ENCODE measurements at places on chromosomes 5 and 9.
A peak's percentile ranks its signal among the peaks of the same experiment; 100 is the strongest.

DNA sequence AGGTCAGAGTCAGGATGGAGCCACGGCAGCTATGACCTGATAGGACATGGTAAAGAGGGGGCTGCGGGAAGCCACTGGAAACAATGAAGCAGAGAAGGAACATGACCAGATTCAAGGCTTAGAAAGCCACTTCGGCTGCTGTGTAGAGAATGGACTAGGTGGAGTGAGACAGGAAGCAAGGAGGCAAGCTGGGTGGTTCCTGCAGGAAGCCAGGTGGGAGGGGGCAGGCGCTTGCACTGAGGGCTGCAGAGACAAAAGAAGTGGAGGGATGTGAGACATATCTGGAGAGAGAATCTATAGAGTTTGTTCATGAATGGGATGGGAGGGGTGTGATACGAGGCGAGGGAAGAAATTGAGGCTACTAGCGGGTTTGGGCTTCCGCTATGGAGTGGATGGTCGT, 19.0 kb upstream of the N4BP3 start:
- no peak for DNase-seq

GRCh38 chr9:68778635-68779034, 73.6 kb downstream of the PIP5K1B start:
- DNase-seq: no peak

DNA sequence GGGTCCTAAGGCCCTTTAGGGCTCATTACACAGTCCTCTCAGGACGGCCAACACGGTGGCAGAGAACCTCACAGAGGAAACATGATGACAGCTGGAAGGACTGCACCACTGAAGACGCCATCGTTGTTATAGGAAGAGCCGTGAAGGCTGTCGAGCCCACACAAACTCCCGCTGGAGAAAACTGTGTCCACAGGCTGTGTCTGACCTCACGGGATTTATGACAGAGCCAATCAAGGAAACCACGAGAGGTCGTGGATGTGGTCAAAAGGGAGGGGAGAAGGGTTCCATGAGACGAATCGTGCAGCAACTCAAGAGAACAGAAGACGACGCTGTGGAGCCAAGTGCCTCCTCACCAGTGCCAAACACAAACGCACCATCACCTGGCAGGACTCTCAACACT, 12.2 kb downstream of the QSOX2 start:
- DNase-seq: peak; percentile 23

DNA sequence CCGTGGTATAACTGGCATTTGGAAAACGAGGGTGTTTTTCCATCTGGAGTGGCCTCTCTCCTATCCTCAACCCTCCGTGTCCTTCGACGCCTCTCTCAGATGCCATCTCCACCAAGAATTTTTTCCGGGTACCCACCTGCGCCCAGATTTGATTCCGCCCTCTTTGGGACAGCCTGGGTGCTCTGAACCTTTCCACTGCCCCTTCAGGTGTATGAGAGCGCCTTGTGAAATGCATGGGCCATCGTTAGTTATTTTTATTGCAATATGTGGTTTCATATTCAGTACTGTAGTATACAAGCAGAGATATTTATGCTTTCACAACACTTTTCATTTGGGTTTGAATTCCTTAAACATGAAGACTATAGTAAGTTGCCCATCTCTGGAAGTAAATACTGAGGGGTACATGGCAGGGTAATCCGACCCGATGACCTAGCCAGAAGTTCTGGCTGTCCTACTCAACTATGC, 78.2 kb upstream of the IFNE start:
- DNase-seq: no peak

- no peak for DNase-seq
These were observed 21.1 kb downstream of the HMGXB3 start for GRCh38 chr5:150021491-150022157.

DNA sequence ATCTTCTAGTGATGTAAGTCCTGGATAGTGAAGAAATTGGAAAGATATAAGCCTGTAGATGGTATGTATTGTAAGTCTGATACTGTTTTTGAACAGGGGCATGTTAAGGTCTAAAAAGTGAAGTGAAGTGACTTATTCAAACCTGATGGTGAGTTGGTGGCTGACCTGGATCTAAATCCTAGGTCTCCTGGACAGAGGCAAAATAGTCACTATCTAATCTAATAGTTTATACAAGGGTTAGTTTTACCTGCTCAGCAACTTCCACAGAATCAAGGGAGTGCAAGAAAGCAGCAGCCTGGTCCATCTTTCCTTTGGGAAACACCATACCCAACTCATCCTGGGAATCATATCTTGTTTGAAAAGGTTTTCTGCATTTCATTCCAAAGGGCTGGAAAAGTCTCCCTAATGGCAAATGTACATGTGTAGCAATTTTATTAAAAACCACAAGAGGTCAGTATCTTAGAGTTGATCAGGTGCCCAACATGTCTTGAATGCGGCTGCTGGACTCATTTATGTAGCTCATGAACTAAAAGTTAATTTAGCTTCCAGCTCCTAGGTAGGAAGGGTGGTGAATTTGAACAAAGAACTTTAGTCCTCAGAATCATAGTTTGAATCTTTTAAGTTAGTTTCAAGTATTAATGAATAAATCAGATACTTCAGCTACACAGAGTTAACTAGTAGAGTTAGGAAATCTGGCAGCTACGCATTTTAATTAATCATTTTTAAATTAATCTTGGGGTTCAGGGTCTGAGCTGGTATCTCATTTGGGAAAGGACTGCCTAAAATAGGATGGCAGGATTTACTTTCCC, 26.0 kb downstream of the SKP2 start:
- DNase-seq: no peak

- DNase-seq: no peak
These were observed 27.5 kb upstream of the GLIPR2 start for GRCh38 chr9:36109071-36109470.

GRCh38 chr5:95822542-95823181, at the start of gene GLRX:
Gene GLRX, minus strand, starts transcription at chr5:95822726. Its CDS starts 64 bp downstream, at chr5:95822662.
- peak; percentile 59 for DNase-seq

DNA sequence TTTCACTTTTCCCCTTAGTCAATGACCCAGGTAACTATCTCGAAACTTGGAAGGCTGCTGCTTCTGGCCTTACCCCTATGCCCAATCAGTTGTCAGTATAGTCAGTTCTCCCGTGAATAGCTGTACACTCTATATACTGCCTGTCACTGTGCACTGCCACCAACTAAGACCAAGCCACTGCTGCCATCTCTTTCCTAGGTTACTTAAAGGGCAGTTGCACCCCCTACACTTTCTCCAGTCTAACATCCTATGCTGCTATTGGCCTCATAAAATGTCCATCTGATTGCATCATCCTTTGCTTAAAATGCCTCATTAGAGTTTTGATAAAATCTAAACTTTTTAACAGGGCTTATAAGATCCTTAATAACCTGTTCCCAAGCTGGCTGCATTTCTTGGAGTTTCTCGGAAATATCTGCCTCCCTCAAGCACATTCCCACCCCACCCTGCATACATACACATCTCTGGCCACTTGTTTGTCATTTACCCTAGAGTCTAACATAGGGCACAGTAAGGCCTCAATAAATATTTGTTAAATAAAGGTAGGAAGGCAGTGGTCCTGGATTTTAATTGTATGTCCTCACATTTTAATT, 32.8 kb upstream of the TNFAIP8 start:
- no peak for DNase-seq

- DNase-seq: no peak
These were observed 32.3 kb downstream of the GLRA1 start for GRCh38 chr5:151892393-151892792.

DNA sequence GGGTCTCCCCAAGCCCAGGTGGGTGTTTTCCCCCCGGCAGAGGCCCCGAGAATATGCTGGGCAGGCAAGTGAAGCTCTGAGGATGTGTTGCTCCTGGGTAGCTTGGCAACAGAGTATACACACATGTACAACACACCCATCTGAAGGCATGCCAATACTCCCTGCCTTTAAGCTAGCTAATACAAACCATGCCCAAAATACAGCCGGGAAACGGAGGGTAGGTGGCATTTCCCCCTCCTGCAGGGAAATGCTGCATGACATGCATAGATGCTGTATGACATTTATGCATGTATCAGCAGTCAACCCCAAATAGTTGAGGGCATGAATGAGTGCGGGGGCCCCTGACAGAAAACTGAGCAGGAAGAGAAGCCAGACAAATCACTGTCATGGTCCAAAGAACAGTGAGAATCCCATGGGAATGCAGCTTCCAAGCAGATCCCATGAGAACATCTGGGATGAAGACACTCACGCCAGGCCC, 614.1 kb downstream of the EBF1 start:
- no peak for DNase-seq

GRCh38 chr9:8857926-8858595, 1058.5 kb upstream of the DMAC1 start:
- peak; percentile 20 for DNase-seq

DNA sequence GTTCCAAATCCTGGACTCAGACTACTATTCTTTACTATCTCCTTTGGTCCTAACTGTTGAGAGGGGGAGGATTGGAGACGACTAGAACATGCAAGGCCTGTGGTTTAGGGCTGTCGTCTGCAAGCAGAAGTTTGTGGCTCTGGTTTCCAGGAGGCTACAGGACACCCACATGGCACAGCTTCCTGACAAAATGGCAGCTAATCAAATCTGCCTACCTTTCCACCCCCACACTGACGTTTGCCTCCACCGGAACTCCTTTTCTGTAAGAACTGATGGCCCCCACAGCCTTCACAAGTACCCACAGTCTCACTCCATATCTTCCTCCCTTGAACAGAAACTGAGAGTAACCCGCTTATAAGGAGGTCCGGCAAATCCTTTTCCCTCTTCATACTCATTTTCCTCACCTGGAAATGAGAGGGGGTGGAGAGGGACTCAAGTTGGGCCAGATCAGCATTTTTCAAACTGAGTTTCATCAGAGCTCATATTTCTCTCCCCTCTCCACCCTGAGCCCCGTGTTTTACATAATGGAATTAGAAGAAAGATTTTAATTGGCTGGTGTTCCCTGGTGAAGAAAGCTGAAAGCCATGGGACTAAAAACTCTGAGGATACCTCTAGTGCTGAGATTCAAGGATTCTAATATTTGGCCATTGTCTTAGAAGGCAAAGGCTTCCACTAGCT, 5.2 kb downstream of the SLC31A2 start:
- DNase-seq: peak; percentile 46

DNA sequence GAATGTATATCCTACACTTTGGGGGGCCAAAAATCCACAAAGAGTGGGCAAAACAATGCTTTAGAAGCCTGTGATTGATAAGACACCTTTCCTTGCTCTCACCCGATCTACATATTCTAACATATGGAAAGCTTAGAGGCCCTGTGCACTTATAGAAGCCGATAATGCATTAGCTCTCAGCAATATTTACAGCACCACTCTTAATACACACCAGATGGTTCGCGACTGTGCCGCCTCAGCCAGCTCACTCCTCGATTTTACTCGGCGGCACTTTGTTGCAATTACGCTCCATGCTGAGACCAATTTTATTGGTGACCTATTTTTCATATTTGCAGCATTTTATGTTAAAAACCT, 18.8 kb downstream of the NR2F1 start:
- DNase-seq: no peak

GRCh38 chr9:131817627-131818026, 77.8 kb upstream of the RAPGEF1 start:
- no peak for DNase-seq

DNA sequence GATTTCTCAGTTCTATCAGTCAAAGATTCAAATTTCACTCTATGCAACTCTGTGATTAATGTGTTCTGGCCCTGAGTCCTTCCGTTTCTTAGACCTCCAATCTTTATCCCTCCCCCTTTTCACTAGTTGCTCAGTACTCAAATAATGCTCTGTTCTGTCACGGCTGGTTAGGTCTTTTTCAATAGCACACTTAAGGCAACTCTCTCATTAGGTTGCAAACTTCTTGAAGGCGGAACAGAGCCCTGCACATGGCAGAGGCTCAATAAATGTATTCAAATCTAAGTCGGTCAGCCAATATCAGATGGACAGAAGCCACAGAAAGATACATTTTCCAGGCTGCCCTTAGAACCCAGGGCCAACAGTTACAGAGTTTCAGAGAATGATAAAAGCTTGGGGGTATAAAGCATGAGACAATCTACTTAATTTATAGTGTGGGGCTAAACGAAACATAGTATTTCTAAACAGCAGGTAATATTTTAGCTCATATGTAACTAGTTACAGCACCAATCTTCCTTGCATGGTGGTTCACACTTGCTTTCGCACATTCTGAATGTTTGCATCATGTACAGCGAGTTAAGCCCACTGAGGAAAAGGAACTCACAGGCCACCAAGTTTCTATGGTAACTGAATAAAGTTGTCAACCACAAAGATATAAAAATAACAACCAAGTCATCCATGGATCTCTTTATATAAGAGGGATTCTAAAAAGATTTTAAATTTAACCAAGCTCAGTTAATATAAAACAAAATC, 67.1 kb upstream of the GOLPH3 start:
- DNase-seq: no peak

- no peak for DNase-seq
These were observed 34.5 kb downstream of the KCTD16 start for GRCh38 chr5:144205141-144205551.

DNA sequence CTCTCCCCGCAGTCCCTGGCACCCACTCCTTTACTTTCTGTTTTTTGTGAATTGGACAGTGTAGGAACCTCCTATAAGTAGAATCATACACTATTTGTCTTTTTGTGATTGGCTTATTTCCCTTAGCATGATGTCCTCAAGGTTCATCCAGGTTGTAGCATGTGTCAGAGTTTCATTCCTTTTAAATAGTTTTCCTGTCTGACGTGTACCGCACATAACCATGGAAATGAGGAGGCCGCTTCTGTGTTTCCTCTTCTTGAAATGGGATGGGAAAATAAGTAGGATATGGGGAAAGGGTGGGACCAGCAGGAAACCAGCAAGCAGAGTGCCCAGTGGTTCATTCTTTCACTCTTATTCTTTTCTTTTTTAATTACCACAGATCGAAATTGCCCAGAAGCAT, 72.6 kb upstream of the ENTREP1 start:
- DNase-seq: no peak

- no peak for DNase-seq
These were observed 45.5 kb upstream of the KIF2A start for GRCh38 chr5:62260513-62260912.

- no peak for DNase-seq
These were observed 130.4 kb downstream of the CRB2 start for GRCh38 chr9:123486431-123486830.

GRCh38 chr5:158739951-158740757, 359.6 kb downstream of the EBF1 start:
- DNase-seq: no peak

- no peak for DNase-seq
These were observed 133.9 kb upstream of the PANK3 start for GRCh38 chr5:168713051-168713450.
